Activated B cell treated with CpG ODN at 0.5 μM for 24 hours (primary cell): ENCODE measurements at places on chromosomes 3 and 15. TPM values are rescaled to one million over a fixed set of nuclear protein-coding genes. Genes with fewer than 3 reads are reported as not detected.

- no peak for DNase-seq
These were observed 7.7 kb downstream of the TUBGCP4 start for GRCh38 chr15:43378601-43379000.

GRCh38 chr15:20353966-20354883 is 187.4 kb downstream of the GOLGA6L6 start:
- DNase-seq: no peak

- DNase-seq: no peak
These were observed 8.5 kb upstream of the HACD2 start for GRCh38 chr3:123593381-123593780.

- no peak for DNase-seq
These were observed 348.4 kb upstream of the THBS1 start for GRCh38 chr15:39232512-39232911.

DNA sequence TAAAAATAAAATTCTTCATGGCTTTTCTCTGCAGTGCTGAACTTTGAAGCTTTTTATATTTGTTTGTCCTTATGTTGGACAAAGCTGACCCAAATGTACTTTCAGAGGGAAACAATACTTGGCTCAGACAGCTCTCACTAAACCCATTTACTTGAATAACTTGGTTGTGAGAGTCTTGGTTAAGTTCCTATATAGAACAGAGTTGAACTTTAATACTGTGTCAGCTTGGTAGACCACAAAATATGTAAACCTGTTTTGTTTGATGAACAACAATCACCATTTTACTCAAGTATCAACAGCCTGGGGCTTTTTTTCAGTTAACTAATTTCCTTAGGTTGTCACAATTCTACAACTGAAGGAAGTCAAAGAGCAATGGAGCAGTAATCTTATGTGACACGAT is 211.9 kb downstream of the CADM2 start:
- DNase-seq: no peak

- no peak for DNase-seq
These were observed 68.2 kb upstream of the VGLL4 start for GRCh38 chr3:11711876-11712275.

The EOMES gene
- 0.10 TPM in 1 of 2 replicates, not detected in the other for total RNA-seq

DNA sequence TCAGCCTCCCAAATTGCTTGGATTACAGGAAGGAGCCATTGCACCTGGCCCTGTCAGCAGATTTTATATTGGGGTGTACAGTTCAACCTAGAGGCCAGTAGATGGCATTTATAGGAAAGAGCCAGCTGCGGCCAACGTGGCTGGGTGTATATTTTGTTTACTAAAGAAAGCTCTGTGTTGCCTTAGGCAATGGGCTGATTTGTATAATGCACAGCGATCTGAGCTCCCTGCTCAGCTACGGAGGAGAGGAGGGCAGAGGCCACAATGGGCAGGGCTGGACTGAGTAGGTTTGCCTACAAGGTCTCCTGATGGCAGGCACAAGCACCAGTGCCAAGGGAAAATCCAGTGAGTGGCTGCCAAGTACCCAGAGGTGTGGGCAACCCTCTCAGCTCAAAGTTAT is 282.4 kb downstream of the ARPP21 start:
- DNase-seq: no peak

DNA sequence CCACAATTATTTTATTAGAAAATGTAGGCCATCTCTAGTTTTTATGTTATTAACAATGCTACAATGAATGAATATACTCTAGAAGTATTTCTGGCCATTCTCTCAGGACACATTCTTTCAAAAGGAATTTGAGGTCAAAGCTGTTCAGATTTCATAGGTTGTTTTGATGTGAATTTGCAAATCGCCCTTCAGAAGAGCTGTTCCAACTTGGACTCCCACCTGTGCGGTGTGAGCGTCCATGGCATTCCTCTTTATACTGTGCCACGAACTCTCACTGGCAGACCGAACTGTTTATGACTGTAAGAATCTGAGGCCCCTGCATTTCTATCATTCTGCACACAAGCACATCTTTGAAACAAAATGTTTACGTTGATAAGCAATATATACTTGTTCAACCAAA is 18.6 kb upstream of the SLC24A5 start:
- DNase-seq: no peak

GRCh38 chr3:102796804-102797203 is 362.0 kb downstream of the ZPLD1 start:
- DNase-seq: no peak

The GOLGA8T gene
- not detected in 2 replicates for total RNA-seq

DNA sequence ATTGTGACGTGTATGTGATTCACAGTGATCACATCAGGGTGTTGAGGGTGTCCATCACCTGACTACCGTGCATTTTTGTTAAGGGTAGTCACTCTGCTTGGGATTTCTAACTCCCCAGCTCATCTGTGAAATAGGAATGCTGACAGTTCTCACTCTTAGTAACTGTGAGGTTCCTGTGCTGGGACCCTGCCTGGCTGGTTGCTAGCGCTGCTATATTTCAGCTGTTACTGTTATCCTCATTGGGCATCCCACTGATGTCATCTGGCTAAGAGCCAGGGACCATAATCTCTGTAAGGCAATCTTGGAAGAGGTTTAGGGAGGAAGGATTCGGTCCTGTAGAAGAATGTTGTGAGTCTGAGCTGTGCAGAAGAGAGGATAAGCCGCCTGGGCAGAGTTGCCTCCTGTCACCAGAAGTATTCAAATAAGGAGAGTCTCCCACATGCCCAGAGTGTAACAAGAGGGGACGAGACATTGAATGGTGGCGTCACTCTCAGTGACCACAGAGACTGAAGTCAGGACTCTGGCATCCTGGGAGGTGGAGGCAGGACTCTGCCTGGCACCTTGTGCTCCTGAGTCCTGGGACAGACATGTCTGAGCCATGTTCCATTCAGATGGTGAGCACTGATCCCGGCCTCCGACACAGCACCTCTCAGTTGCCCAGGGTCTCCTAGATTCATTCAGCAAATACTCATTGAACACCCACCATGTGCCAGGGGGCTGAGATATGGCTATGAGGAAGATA is 52.2 kb downstream of the FBLN2 start:
- DNase-seq: no peak

- DNase-seq: no peak
These were observed 36.1 kb downstream of the BNC1 start for GRCh38 chr15:83248151-83249029.

DNA sequence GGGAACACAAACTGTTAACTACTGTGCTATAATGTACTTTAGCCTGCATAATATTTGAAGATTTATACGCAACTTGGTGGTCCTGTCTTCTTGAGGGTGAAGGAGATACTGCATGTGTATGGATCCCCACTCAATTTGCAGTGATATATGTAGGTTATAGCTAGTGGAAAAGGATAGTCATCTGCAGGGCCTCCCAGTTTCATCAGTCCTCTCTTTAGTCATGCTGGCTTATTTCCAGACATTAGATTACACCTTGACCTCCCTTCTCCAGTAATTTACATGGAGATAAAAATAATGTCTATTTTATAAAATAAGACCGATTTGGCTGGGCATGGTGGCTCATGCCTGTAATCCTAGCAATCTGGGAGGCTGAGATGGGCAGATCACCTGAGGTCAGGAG is 3.7 kb downstream of the NR1D2 start:
- DNase-seq: no peak

DNA sequence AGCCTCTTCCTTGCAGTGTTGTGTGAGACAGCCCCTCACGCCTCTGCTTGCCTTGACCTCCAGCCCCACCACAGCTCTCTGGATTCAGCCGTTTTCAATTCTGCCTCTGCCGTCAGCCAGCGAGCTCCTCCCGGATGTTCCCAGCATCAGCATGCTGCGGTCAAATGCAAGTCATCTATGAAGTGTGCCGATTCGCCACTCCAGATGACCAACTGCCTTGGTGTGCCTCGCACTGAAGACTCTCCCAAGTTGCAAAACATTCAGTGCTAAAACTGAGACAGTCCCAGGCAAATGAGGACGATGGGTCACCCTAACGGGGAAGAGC is 30.6 kb upstream of the RASA2 start:
- no peak for DNase-seq

- no peak for DNase-seq
These were observed 90.3 kb downstream of the ITPR1 start for GRCh38 chr3:4583416-4583815.

The GCNT3 gene
- total RNA-seq: not detected in 2 replicates

The ARGFX gene
- not detected in 2 replicates for total RNA-seq

The DIS3L gene
- 23.8 and 27.2 TPM in 2 replicates for total RNA-seq

The GTF2A2 gene
- 77.4 and 95.2 TPM in 2 replicates for total RNA-seq

The PLA2G4B gene
- 5.3 and 8.2 TPM in 2 replicates for total RNA-seq

GRCh38 chr3:188076176-188076575 is 77.8 kb upstream of the LPP start:
- DNase-seq: no peak

GRCh38 chr3:139564294-139564861 is 24.8 kb upstream of the RBP1 start:
- DNase-seq: no peak

DNA sequence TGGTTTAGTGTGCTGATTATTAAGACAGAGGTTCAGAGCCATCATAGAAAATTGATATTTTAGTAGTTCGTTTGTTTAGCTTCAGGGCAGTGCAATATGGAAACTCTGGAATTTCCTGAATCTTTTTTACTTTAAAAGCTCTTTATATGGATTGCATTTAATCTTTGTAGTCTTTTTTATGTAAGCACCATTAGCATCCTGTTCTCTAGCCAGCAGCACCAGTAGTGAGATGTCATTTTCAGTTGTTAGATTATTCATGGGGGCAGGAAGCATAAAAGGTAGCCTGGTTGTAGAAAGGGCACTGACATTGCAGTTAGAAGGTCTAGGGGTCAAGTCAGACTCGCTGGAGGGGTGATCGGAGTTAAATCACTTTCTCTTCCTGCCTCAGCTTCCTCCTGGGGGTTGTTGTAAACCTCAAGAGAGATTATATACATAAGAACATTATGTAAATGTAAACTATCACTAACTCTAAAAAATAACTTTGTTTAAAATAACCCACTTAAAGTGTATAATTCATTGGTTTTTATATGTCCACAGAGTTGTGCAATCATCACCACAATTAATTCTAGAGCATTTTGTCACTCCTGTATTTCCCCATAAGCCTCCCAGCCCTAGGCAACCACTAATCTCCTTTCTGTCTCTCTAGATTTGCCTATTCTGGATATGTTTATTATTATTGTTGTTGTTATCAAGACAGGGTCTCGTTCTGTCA is 31.4 kb upstream of the ITPKA start:
- DNase-seq: no peak

The SLC22A13 gene
- total RNA-seq: 0.20 and 0.51 TPM in 2 replicates

DNA sequence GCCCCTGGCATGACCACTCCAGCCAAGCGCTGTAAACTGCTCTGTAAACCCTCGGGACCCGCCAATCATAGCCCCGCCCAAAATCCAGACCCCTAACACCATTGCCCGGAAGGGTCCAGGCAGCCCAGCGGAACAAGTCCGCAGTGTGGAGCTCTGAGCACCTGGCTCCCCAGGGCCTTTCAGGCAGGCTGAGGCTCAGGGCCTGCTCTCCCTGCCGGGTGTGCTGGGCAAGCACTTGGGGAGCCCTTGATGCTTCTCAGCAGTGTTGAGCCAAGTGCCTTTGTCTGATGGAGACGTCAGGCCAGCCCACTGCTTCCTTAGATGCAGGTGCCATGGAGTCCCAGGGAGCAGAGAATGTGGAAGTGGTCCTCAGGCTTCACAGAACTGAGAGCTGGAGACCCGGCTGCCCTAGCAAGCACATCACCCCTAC is 106.2 kb downstream of the TLE3 start:
- no peak for DNase-seq

The STX19 gene
- total RNA-seq: not detected in 2 replicates

- DNase-seq: no peak
These were observed 1038.7 kb downstream of the IGSF11 start for GRCh38 chr3:117995842-117996437.

- DNase-seq: no peak
These were observed 27.4 kb upstream of the ALPK3 start for GRCh38 chr15:84789762-84790161.

- no peak for DNase-seq
These were observed 164.6 kb downstream of the CHSY1 start for GRCh38 chr15:101087172-101087769.
